ENCODE measurements at places on chromosomes 1 and 21.

GRCh38 chr1:235503403-235504121 lies 690 bp downstream of the B3GALNT2 start:
- peak; percentile 47 for DNase-seq

- DNase-seq, result no peak
Measured at GRCh38 chr1:164563721-164564360, 4.9 kb downstream of the PBX1 start.

- no peak for DNase-seq
Measured at GRCh38 chr21:42855937-42856335, 23.4 kb downstream of the WDR4 start.

DNA sequence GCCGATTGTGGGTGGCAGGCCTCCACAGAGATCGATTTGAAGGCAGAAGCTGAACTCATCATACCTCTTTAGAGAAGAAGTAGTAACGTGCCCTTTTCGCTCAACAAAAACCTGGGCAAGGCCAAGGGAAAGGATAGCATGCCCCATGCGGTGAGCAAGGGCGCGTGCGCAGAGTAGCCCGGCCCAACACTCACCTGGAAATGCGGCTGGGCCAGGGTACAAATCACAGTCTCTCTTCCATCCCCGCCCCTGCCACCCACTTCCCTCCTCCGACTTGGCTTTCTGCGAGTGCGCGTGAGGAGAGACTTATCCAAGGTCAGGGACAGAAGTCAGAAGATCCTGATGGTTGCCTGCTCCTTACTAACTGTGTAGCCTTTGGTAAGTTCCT lies 160.7 kb upstream of the C1orf21 start:
- no peak for DNase-seq

- DNase-seq, result no peak
Measured at GRCh38 chr1:245591346-245592188, 436.8 kb downstream of the KIF26B start.

DNA sequence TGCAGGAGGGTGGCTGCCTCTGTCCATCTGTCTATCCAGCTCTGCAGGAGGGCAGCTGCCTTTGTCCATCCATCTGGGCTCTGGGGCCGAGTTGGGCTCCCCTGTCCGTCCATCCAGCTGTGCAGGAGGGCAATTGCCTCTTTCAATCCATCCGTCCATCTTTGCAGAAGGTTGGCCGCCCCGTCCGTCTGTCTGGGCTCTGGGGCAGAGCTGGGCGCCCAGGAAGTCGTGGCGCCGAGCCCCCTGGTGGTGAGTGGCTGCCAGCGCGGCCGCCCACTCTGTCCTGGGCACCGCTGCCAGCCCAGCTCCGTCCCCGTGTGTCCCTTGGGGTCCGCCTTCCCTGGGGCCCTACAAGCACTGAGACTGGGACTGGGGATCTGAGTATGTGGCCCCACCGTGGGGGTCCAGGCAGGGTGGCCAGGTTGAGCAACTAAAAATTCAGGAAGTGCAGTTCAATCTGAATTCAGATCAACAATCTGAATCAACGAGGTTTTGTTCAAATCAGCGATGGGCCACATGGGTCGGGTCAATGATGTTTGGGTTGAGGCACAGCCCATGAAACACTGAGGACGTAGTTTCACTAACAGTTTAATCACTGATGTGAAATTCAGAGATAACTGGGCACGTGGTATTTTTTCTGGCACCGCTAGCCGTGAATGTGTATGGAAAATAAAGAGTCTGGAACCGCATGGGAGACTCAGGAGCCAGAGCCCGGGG lies 99.1 kb upstream of the ACTRT2 start:
- DNase-seq, result peak; percentile 3

GRCh38 chr21:31075848-31076247 lies 37.6 kb upstream of the KRTAP19-8 start:
- no peak for DNase-seq

DNA sequence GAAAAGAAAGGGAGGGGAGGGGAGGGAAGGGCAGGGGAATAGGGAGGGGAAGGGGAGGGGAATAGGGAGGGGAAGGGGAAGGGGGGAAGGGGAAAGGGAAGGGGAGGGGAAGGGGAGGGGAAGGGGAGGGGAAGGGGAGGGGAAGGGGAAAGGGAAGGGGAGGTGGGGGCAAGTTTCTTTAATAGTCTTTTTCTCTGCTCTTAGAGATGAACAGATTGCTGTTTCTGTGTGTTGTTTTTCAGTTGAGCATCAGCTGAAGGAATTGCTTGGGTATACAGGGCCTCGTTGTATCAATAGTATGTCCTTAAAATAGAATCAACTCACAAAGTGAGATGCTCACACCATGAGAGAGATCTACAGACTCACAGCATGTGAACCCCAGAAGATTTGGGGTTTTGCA lies 44.8 kb upstream of the SOD1 start:
- no peak for DNase-seq

- no peak for DNase-seq
Measured at GRCh38 chr1:214076708-214077065, 88.9 kb downstream of the PROX1 start.

- DNase-seq, result no peak
Measured at GRCh38 chr1:197922070-197922390, 4.9 kb downstream of the LHX9 start.

DNA sequence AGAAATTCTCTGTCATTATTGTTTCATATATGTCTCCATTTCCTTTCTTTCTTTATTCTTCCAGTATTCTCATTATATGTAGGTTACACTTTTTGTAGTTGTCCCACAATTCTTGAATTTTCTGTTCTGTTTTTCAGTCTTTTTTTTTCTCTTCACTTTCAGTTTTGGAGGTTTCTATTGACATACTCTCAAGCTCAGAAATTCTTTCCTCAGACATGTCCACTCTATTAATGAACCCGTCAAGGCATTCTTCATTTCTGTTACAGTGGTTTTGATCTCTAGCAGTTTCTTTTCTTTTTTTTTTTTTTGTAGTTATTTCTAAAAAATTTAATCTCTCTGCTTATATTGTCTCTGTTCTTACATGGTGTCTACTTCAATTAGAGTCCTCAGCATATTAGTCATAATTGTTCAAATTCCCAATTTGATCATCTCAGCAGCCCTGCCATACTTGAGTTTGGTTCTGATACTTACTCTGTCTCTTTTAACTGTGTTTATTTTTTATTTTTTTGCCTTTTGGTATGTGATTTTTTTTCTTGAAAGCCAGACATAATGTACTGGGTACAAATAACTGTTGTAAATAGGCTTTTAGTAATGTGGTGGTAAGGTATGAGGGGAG lies 49.5 kb upstream of the KCNK2 start:
- no peak for DNase-seq

- no peak for DNase-seq
Measured at GRCh38 chr1:58983633-58984245, 199.9 kb upstream of the JUN start.

GRCh38 chr1:65256860-65257708 lies 52.3 kb upstream of the DNAJC6 start:
- no peak for DNase-seq
